ENCODE measurements at places on chromosomes 6 and 20.

DNA sequence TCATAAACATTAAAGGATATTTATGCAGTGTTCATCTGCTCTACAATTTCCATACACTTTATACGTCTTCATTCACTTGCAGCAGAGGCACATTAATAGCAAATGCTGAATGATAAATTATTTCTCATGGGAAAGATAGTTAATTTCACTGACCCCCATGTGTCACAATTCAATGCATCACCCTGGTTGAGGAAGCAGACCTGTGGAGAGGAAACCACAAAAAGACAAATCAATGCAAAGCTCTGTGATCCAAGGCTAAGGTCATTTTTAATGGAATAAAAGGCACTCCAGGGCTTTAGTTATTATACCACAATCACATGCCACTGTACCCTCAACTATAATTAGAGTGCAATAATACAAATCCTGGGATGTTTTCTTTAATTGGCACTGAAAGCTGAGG is 40.3 kb upstream of the TENT5A start:
- peak; percentile 37 for DNase-seq

DNA sequence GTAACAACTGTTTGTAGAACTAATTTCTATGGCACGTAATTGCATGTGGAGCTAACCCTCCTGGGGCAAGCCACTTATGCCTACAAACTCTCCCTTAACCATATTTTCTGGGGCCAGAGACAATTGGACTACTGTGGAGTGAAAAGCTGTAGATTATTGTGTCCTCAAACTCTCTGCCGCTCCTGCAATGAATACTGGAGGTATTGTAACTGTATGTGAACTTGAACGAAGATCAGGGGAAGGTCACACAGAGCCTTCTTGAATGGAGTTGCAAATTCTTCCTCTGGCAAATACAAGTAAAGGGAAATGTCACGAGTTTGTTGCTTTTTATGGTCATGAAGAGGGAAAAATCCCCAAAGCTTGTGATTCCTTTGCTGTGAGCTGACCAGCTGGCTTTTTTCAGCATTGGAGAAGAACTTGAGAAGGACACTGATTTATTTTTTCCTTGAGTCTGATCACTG is 18.2 kb downstream of the AKAP12 start:
- no peak for DNase-seq

- DNase-seq = no peak
Observed at GRCh38 chr6:70131528-70131927, 171.4 kb downstream of the COL9A1 start.

- no peak for DNase-seq
Observed at GRCh38 chr6:169216830-169217229, 36.8 kb downstream of the THBS2 start.

- DNase-seq = no peak
Observed at GRCh38 chr6:129069006-129069405, 186.1 kb downstream of the LAMA2 start.

GRCh38 chr20:40524071-40524470 is 165.0 kb downstream of the MAFB start:
- no peak for DNase-seq

- no peak for DNase-seq
Observed at GRCh38 chr6:37020381-37020780, 14.9 kb downstream of the FGD2 start.

GRCh38 chr6:72322771-72323170 is 299.1 kb upstream of the KCNQ5 start:
- DNase-seq = no peak

Data from suppressor macrophage treated with lipopolysaccharide for 4 hours (primary cell).